ENCODE measurements at places on chromosomes 3 and 15.

DNA sequence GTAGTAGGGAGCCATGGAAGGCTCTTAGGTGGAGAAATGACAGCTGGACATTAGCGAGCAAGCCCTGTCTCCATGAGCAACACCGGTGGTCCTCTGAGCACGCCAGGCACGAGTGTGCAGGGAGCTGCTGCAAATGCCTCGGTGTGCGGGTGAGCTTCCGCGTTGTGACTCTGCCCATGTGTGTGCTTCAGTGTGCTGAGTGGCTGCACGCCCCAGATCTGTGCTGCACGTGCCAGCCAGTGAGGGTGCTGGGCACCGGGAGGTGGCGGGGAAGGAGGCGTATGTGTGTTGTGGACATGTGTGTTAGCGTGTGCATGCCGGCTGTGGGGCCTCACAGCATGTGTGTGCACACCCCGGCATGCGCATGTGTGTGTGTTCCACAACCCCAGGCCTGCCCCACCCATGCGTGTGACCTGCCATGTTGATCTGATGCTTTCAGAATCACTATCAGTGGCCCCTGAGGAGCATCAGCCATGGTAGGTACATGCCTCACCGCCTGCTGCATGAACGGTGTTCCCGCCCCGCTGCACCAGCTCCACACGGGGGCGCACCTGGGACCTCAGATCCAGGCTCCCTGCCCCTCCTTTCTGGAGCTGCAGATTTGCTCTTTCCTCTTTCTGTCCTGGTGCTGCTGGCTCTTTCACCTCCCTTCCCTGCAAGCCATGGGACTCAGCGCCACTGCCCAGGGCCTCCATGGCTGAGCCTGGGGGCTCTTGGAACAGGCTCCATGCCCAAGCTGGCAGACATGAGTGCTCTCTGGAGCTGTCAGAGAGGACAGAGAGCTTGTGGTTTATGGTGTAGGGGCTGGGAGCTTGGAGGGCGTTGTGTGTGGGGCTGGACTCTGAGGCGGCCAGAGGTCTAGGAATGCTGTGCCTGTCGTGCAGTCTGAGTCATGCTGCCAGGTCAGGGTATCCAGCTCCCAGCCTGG is 169.4 kb downstream of the TBC1D2B start:
- DNase-seq, result no peak

- DNase-seq, result no peak
Measured at GRCh38 chr3:64357481-64357880, 132.2 kb upstream of the PRICKLE2 start.

GRCh38 chr3:49614936-49615335 is 59.2 kb upstream of the APEH start:
- DNase-seq, result no peak

DNA sequence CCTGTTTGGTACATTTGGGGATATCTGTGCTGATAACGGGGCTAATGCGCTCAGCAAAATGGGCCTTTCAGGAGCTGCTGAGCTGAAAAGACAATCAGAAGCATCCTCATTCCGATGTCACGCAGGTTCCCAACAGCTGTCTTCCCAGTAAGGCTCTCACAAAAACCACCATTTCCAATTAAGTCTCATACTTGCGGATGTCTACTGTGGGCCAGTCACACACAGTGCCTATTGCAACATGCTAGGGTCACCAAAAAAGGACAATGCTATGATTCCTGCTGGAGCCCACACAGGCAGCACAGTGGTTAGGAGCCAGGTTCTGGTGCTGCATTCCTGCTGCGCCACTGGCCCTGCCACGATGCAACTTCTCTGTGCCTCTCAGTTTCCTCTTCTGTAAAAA is 16.4 kb upstream of the LDHAL6B start:
- DNase-seq, result no peak

GRCh38 chr15:65824031-65824743 is 32.1 kb upstream of the DENND4A start:
- DNase-seq, result peak; percentile 17

GRCh38 chr3:48952510-48953118 is 34.0 kb downstream of the ARIH2 start:
- peak; percentile 32 for DNase-seq

- no peak for DNase-seq
Measured at GRCh38 chr3:139448104-139448503, 28.2 kb downstream of the RBP2 start.

DNA sequence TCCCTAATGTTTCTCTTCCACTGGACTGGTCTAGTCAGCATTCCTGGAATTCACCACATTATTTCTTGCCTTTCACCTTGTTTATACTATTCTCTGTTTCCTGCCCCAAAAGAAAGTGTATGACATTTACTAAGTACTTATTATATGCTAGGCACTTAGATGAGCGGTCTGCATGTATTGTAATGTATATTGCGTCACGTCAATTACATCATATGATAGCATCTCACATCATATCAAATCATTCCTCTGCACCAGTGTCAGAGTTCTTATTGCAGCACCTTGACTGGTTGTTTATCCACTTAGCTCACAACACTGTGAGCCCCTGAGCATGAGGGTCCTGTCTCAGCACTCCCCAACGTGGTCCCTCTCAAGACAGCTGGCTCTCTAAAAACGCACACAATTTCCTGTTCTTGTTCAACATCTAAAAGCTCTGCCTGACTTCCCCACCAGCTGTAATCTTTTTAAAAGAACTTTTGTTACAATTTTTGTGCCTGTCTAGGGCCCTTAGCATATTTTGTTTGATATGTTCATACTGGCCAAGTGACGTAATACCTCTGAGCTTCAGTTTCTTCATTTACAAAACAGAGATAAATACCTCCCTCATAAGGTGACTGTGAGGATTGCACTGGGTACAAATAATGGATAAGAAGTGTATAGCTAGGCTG is 58.8 kb downstream of the ARHGAP31 start:
- no peak for DNase-seq

DNA sequence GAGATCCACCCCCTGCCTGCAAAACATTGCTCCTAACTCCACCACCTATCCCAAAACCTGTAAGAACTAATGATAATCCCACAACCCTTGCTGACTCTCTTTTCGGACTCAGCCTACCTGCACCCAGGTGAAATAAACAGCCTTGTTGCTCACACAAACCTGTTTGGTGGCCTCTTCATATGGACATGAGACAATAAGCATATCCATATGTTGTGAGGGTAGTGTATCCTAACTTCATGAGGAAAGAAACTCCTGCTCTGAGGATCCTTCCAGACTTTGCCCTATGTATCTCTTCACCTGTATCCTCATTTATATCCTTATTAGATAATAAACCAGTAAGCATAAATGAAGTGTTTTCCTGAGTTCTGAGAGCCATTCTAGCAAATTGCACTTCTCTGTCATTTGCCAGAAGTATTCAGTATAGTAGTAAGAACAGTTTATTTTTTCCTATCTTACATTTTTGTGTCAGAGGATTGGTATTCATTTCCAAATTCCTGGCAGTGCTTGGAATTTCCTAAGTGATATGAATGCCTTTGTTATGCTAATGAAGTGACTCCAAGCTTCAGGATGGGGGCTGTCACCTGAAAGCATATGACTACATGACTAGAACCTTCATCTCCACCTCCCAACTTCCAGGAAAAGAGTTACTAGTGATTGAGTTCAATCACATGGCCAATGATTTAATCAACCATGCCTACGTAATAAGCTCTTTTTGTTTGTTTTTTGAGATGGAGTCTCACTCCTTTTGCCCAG is 30.2 kb downstream of the TTBK2 start:
- no peak for DNase-seq

- no peak for DNase-seq
Measured at GRCh38 chr3:133884054-133884886, 11.4 kb downstream of the RAB6B start.

DNA sequence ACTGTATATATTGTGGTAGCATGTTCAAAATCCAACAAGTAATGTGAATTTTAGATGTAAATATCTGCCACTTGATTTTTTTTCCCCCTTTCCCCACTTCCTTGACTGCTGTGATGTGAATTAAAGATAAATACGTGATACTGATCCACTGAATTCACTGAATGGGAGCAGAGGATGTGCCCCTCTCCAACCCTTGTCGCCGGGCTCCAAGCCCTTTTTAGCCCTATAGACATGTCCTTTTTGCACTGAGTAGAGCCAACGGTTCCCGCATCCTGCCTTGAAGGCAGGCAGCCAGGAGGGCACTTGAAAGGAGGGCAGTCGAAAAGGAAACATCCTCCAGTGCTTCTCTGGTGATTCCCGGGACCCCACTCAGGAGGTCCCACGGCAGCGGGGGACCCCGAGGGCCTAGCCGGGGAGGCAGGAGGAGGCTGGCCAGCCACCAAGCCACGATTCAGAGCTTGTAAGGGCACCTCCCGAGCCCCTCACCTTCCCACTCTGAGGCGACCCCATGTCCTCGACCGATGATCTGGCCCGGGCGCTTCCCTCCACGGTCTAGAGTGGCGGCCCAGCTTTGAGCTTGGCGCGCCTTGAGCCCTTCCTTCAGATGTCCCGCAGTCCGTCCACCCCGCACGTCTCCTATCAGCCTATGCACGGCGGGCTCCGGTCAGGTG is 901 bp upstream of the MANF start:
- DNase-seq, result peak; percentile 52

GRCh38 chr3:110099711-110100110 is 762.4 kb upstream of the DPPA4 start:
- DNase-seq, result no peak

GRCh38 chr3:194512895-194513601 is 26.2 kb upstream of the ATP13A3 start:
- no peak for DNase-seq

- no peak for DNase-seq
Measured at GRCh38 chr3:51703761-51704510, 2.9 kb upstream of the GRM2 start.

GRCh38 chr3:117018655-117019054 is 309.1 kb downstream of the TUSC7 start:
- DNase-seq, result no peak

GRCh38 chr3:79871656-79872055 is 103.9 kb upstream of the ROBO1 start:
- no peak for DNase-seq

- DNase-seq, result no peak
Measured at GRCh38 chr3:186917512-186918312, 12.6 kb upstream of the ST6GAL1 start.

DNA sequence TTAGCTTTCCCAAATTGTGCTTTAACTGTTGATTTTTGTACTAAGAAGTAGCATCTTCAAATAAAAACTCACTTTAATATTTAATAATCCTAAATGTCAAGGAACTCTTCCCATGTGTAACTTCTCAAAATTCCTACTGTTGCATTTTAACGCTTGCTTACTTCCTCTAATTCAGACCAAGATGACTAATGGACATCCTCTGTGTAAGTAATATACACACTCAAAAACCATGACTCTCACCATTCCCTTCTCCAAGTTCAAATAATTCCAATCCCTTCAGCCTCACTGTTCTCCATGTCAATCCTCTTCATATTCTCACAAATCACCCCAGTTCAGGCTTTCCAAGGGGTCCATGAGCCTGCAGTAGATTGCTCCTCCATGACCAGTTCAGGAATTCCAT is 13.0 kb downstream of the MRPL46 start:
- DNase-seq, result no peak

DNA sequence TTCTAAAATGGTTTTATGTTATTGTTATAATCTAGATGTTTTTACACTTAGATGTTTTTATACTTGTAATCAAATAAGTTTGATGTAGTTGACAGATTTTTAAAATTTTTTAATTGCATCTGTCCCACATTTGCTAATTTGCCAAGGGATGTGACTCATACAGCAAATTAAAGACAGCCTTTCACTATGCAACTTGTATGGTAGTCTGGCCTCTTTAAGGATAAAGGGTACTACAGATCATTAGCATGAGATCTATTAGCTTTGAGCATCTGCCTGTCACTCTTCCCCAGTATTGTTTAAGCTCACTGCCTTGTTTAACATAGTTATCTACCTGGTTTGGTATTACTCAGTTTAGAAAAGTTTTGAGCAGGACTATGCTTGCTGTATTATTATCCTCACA is 83.0 kb downstream of the NPTN start:
- DNase-seq, result no peak

- no peak for DNase-seq
Measured at GRCh38 chr3:48756640-48757039, 39.6 kb upstream of the IP6K2 start.

DNA sequence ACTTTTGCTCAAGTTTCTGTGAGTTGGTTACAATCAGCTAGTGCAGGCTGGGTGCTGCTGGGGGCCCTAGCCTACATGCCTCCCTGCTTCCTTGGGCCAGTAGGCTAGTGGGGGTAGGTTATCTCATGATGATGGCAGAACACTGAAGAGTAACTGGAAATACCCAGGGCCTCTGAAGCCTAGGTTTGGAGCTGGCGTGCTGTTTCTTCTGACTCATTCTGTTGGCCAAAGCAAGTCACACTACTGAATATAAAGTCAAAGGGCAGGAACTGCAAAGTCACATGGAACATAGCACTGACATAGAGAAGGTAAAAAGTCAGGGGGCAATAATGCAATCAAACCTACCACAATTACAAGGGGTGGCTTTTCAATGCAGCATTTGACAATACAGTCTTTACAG is 34.5 kb downstream of the RASGRP1 start:
- no peak for DNase-seq

DNA sequence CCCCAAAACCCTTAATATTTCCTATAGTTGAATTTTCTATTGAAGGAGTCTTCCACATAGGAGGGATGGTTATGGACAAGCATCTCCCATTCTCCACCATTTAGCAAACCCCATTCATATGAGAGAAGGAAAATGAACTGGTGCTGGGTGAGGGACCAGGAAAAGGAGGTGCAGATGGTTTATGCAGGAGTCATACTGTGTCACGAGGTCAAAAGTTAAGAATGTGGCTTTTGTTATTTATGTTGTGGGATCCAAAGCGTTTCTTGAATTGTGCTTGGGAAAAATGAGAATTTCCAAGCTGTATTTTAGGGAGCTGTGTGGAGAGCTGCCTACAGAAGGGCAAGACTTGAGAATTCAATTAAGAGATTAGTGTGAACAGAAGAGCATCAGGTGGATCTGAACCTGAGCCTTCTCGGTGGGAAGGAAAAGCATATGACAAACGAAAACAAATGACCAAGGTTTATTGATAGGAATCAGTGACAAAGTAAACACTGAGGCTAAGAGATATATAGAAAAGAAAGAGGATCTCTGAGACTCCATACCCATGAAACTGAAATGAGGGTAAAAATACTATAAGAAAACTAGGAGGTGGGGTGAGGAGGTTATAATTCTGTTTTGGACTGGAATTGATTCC is 473.3 kb upstream of the NR2F2 start:
- DNase-seq, result no peak

DNA sequence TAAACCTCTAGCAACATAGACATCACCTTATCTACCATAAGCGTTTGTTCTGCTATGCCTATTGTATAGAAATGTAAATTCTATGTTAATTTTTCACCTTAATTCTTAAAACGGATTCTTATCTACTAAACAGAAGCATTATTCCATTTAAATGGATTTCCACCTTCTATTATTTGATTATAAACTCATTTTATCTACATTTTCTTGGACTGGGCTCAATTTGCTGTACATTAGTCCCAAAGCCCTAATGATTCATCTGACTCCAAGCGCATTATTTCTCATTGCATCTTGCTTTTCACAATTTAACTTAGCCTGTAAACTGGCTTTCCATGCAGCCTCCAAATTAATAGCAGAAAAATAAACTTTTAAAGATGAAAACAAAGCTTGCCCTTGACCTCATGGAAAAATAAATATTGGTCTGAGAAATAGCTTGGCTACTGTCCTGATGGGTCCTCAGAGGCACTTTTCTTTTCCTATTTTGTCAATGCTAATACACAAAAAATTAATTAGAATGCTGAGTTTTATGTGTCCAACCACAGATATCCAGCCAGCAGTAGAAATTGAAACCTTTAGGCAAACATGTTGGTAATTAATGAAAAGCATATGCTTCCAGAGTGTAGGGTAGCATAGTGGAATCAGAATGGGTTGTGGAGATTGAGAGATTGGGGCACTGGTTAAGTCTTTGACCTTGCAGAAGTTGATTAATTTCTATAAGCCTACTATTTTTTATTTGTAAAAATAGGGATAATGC is 81.4 kb upstream of the CFAP20DC start:
- no peak for DNase-seq

All from GM20000 (cell line).